ENCODE measurements at places on chromosomes 13 and 19.

GRCh38 chr19:16036941-16037340, 39.4 kb upstream of the TPM4 start:
- no peak for DNase-seq

DNA sequence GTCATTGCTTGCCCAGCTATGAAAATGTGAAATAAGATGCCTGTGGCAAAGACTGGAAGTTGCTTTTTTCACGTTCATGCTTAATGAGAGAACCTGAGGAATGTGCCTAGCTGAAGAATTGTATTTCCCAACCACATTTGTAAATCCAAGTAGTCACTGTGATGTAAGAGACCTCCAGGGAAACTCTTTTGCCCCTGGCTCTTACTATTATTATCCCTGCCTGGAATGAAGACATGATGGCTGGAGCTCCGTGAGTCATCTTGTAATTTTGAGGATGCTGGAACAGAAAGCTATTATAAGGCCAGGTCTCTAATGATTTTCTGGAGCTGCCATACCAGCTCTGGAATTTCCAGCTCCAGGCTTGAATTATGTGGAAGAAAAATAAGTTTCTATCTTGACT, 894.3 kb downstream of the DIAPH3 start:
- DNase-seq: no peak

- no peak for DNase-seq
Observed at GRCh38 chr13:71866335-71867130, 471 bp downstream of the DACH1 start.

DNA sequence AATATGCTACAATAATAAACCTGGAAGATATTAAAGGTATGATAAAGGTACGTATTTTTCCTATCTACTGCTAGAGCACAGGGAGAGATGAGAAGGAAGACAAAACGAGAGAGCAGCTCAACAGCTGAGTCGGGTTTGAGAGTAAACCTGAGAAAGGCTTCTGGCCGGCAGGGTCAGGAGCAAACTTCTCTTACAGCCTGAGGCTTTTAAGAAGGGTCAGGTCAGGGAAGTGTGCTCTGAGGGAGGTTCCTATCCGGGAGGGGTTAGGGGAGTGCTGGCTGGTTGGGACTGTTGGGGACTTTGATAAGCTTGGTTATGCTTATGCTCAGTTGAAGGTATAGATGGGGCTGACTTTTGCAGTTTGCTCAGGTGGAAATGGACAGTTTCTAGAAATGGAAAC, 77.7 kb upstream of the PRR20A start:
- DNase-seq: no peak

DNA sequence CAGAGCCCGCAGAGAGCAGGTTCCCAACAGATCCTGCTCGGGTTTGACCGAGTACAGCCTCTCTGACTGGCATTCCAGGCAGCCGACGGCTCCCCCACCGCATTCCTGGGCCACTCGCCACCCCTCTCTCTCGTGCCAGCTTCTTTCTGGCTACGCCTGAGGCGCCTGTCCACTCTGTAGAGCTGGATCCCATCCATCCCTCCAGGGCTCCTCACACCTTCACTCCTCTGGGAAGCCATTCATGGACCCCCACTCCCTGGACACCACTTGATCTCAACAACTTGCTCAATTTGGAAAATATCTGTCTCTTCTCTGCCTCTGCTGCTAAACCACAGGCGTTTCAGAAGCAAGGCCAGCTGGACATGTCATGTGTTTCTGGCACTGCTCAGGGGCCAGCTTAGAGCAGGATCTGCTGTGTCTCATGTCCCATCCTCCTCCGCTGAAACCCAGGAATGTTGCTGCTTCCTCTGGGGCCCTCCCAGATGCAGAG, 30.6 kb upstream of the ATP1A3 start:
- DNase-seq: no peak

- no peak for DNase-seq
Observed at GRCh38 chr19:45340232-45340898, at the start of gene KLC3. Gene KLC3, plus strand, starts transcription at chr19:45340750. Its CDS starts 4,792 bp downstream, at chr19:45345542.

DNA sequence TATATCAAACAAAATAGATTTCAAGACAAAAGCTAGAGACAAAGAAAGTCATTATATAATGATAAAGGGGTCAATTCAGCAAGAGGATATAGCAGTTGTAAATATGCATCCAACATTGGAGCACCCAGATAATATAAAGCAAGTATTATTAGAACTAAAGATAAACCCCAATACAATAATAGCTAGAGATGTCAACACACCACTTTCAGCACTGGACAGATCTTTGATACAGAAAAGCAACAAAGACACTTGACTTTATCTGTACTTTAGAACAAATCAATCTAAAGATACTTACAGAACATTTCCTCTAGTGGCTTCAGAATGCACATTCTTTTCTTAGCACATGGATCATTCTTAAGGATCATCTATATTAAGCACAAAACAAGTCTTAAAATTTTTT, 59.1 kb upstream of the TEX29 start:
- no peak for DNase-seq

Measured in stimulated activated CD4-positive, alpha-beta T cell treated with anti-CD3 and anti-CD28 coated beads, TNF-alpha, amount 100 ng/mL, for 4 hours (primary cell).